HFF-Myc (cell line): ENCODE measurements at places on chromosomes 6 and 20.

GRCh38 chr20:47397652-47398301 lies 41.3 kb upstream of the ZMYND8 start:
- DNase-seq: no peak

DNA sequence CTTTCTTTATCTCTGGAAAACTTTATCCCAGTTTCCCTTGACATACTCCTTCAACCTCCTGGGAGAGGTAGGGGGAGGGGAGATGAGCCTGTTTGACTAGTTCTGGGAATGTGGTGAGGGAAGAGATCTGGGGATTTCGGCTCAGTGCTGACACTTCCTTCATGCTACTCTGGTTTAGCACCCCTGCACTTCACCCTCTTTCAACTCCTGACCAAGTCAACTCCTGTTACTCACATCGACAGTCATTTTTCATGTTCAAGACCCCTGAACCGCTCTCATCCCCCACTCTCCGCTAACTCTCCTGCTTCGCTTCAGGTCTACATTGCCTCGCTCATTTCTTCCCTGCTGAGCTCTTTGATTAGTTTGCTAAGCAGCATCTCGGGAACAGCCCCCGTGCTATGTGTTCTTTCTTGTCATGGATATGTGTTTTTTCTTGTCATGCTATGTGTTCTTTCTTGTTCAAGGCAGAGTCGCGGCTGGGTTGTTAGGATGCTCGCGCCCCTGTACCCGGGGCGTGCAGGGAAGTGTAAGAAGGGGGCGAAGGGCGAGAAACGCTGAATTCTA lies 16.6 kb upstream of the TRIM27 start:
- peak; percentile 44 for DNase-seq

GRCh38 chr6:48917233-48917632 lies 545.8 kb downstream of the MMUT start:
- no peak for DNase-seq

DNA sequence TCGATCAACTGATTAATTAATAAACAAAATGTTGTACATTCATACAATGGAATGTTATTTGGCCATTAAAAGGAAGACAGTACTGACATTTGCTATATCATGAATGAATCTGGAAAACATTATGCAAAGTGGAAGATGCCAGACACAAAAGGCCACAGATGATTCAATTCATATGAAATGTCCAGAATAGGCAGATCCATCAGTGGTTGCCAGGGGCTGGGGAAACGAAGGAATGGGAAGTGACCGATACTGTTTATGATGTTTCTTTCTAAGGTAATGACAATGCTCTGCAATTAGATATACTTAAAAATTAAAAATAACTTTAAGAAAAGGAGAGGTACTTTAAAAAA lies 37.2 kb downstream of the ELOVL5 start:
- DNase-seq: no peak

DNA sequence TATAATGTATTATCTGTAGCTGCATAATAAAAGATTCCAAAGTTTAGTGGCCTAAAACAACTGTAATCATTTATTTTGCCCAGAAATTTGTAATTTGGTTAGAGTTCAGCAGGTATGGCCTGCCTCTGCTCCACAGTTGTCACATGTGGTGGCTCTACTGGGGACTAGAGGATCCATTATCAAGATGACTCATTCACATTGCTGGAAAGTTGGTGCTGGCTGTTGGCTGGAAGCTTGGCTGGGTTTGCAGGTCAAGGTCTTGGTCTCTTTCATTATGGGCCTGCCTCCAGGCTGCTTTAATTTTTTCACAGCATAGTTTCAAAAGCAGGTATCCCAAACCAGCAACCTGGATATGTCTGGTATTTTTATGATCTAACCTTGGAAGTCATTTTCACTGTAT lies 17.6 kb downstream of the TRDN start:
- DNase-seq: no peak

DNA sequence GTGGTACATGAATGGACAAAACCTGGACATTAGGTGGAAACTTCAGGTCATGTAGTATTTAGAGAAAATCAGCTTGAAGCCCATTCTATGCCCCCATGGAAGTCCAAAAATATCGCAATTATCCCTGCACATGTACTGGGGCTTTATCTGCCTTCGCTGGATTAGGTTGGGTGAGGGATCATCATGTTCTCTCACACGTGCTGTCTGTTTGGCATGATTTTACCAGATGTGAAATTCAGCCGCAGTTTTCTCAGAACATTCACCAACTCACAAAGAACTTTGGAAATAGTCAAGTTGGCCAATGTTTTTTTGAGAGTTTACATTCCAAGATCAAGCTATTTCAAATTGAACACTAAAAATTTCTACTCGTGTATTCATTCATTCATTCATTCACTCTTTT lies 459.8 kb upstream of the CITED2 start:
- no peak for DNase-seq

GRCh38 chr20:35975576-35976373 lies 7.4 kb downstream of the CNBD2 start:
- DNase-seq: no peak

DNA sequence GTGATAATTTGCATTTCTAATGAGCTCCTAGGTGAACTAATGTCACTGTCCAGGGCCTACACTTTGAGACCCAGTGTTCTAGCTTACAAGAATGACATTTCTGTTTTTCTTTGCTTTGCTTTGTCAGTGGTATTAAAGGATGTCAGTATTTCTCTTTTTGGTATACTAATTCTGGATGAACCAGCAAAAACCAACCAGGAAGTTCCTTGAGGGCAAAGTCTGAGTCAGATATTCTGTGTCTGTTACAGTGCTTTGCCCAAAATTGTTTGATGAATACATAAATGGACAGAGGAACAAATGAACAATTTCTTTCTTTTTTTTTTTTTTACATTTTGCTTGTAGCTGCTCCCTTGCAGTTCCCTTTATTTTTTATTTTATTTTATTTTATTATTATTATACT lies 15.4 kb downstream of the COQ3 start:
- no peak for DNase-seq

GRCh38 chr6:42901538-42901957 lies 14.3 kb upstream of the PTCRA start:
- DNase-seq: peak; percentile 61

GRCh38 chr6:132830334-132830751 lies 16.0 kb downstream of the RPS12 start:
- DNase-seq: no peak

- DNase-seq: no peak
These were observed 83.9 kb upstream of the GPR6 start for GRCh38 chr6:109894181-109894580.

- DNase-seq: no peak
These were observed 946 bp downstream of the BEND3 start for GRCh38 chr6:107114213-107114925.

GRCh38 chr20:32439132-32439829 lies 81.2 kb downstream of the ASXL1 start:
- DNase-seq: no peak

- DNase-seq: no peak
These were observed 191.9 kb upstream of the SLC35B3 start for GRCh38 chr6:8627085-8627861.

DNA sequence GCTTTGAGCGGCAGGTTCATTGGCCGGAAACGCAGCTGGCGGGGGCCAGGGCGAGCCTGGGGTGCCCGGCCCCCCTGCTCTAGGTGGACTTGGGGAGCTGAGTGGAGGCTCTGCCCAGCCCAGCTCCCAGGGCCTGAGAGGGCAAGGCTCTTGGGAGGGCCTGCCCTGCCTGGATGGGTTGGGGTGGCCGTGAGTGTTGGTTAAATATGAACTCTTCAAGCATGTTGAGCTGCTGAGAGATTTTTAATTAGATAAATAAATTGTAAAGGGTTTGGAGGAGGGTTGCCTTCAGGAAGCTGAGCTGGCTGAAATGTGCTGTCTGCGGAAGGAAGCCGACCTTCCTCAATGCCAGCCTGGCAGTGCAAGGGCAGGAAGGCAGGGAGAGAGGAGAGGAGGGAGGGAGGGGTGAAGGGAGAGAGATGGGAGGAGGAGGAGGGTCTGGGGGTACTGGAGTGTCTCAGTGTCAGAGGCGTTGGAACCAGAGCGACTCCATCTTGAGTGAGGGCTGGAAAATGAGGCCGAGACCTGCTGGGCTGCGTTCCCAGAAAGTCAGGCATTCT lies 39.4 kb upstream of the PMEPA1 start:
- no peak for DNase-seq

- DNase-seq: no peak
These were observed 1196.7 kb upstream of the CITED2 start for GRCh38 chr6:140571145-140571544.

- DNase-seq: no peak
These were observed 77.3 kb downstream of the CHD6 start for GRCh38 chr20:41540918-41541317.

DNA sequence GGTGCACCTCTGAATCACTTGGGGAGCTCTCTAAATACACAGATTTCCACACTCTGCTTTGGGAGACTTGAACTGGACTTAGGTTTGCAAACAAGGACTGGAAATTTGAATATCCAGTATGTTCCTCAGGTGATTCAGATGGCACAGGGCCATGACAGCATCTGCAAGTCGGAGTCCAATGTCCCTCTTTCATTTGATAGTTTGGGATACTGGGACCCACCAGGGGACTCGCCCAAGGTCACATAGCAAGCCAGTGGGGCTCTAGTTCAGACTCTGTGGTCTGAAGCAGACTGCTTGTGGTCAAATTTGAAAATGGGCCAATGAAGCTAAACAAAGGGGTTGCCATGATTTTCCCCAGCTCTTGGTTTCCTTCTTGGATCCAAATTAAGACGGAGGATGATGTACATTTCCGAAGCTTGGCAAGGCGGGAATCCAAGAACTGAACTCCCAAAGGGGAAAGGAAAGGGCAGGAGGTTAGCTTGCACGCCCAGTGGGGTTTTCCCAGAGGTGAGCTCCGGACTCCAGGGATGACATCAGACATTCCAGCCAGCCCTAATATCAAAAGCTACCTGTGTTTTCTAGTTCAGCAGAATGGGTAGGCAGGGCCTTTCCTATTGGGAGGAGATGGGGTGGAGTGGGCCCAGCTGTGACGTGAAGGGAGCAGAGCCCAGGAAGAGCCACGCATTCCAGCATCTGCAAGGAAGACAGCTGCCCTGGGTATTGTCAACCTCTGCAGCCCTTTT lies 3.4 kb upstream of the SYS1 start:
- DNase-seq: no peak

DNA sequence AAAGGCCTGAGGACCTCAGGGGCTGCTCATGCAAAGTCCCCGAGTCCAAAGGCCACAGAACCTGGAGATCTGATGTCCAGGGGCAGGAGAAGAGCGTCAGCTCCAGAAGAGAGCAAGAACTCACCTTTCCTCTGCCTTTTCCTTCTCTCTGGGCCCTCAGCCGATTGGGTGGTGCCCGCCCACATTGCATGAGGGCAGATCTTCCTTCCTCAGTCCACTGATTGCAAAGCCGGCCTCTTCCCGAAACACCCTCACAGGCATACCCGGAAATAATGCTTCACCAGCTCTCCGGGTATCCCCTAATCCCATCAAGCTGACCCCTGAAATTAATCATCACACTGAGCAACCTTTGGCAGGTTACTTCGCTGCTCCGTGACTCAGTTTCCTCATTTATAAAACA lies 33.4 kb downstream of the SPDEF start:
- no peak for DNase-seq

GRCh38 chr20:20593447-20594170 lies 118.8 kb downstream of the RALGAPA2 start:
- DNase-seq: peak; percentile 37

DNA sequence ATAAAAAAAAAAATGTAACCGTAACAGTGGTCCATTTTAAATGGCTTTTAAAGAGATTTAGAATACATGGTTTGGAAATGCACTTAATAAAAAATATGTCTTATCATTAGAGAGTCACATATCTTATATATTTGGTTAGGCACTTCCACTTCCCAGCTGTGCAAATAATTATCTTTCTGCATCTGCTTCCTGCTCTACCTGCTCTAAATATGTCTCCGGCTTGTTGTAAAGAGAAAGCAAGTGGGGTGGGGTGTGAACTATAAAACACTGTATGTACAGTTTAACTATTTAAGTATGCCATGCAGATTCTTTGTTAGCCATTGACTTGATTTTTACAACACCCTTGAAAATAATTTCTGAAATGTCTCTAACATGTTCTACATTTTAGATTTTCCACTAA lies 106.3 kb downstream of the NKAIN2 start:
- no peak for DNase-seq

DNA sequence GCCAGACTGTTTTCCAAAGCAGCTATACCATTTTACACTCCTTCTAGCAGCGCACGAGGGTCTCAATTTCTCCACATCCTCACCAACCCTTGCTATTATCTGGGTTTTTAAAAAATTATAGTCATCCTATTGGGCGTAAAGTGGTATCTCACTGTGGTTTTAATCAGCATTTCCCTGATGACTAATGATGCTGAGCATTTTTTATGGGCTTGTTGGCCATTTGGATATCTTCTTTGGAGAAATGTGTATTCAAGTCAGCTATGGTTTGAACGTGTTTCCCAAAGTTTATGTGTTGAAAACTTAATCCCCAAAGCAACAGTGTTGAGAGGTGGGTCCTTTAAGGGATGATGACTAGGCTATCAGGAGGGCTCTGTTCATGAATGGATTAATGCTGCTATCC lies 6.7 kb downstream of the MCUR1 start:
- DNase-seq: no peak

GRCh38 chr20:25984933-25985332 lies 288.3 kb upstream of the ZNF337 start:
- peak; percentile 16 for DNase-seq

DNA sequence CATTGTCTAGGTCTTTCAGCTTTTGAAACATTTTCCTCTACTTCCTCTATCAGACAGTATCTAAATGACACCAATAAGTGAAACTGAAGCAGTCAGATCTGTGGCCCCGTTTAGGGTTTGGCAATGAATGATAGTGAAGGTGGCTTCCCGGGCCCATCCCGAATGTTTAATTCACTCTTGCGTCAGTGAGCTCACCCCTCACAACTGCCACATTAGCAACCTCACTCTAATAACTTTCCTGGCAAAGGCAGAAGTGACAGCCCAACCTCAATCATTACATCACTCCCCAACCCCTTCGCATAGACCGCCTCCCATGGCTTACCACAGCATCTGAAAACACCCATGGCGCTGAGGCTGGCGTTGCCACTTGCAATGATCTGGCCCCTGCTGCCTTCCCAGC lies 92.4 kb upstream of the CD83 start:
- no peak for DNase-seq

GRCh38 chr6:65938000-65938399 lies 231.0 kb upstream of the EYS start:
- no peak for DNase-seq

- peak; percentile 96 for DNase-seq
These were observed 41.0 kb downstream of the CYP24A1 start for GRCh38 chr20:54132612-54133433.

DNA sequence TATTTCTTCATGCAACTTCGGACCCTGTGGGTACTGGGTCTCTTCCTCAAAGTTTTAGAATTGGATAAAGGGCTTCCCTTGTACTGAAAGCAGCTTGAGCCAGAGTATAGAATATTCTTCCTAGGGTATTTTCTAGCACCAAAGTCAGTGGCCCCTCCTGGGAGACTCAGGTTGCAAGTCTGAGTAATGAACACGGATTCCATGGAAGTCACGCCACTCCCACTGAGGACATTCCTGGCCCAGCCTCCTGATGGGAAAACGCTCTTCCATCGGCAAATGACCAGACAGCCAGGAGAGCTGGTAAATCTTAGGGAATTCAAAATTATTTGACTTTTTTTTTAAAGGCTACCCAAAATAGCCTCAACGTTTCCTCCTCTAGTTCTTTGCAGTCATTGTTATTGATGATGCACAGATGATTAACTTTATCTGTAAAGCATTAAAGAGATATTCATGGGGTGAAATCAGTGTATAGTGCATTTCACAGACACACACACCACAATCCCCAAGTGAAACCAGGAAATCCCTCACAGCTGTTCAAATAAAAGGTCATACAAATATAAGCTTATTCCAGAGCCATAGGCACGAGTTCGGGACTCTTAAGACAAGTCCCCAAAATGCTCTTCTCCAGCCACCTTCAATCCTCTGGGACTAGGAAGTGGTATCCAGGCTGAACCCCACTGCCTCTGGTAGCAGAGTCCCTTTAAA lies 248.8 kb downstream of the SOD2 start:
- no peak for DNase-seq
